ENCODE measurements at places on chromosomes 7 and 10. TPM values are rescaled to one million over a fixed set of nuclear protein-coding genes. Genes with fewer than 3 reads are reported as not detected.

Gene PALS2
- total RNA-seq, result 26.9 TPM

Gene LANCL2
- total RNA-seq, result 13.7 TPM

Gene PIP4K2A
- total RNA-seq, result 29.4 TPM

Gene ANKRD7
- 0.97 TPM for total RNA-seq

Gene HMX2
- total RNA-seq, result not detected

Gene CDK1
- total RNA-seq, result 31.6 TPM

Gene PLXDC2
- 19.0 TPM for total RNA-seq
